CD4-positive, alpha-beta T cell treated with Interleukin-10 for 1 hour (primary cell): ENCODE measurements at places on chromosomes 1 and 21.
A peak's percentile ranks its signal among the peaks of the same experiment; 100 is the strongest.

GRCh38 chr1:99279525-99279924 is 15.2 kb downstream of the PLPPR4 start:
- no peak for DNase-seq

DNA sequence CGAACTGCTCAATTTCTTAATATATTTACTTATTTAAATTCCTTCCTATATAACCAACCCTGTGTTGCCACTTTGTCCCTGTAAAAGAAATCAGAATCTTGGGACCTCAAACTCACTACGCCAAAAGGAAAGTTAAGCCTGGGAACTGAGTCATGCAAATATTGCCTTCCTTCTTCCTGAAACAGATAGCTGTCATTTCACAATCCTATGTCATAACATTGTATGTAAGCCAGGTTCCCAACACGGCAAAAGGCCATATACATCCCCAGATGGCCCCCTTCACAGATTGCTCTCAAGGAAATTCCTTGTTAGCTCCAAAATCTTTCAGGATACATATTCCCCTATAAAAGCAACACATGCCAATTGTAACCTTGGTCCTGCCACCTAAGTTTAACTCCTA is 39.7 kb downstream of the C21orf91 start:
- DNase-seq, result no peak

GRCh38 chr1:75677443-75677842 is 47.1 kb upstream of the ACADM start:
- DNase-seq, result no peak

- no peak for DNase-seq
Observed at GRCh38 chr1:206097381-206097780, 19.8 kb downstream of the AVPR1B start.

- DNase-seq, result peak; percentile 39
Observed at GRCh38 chr1:203754455-203754864, 10.5 kb upstream of the LAX1 start.

DNA sequence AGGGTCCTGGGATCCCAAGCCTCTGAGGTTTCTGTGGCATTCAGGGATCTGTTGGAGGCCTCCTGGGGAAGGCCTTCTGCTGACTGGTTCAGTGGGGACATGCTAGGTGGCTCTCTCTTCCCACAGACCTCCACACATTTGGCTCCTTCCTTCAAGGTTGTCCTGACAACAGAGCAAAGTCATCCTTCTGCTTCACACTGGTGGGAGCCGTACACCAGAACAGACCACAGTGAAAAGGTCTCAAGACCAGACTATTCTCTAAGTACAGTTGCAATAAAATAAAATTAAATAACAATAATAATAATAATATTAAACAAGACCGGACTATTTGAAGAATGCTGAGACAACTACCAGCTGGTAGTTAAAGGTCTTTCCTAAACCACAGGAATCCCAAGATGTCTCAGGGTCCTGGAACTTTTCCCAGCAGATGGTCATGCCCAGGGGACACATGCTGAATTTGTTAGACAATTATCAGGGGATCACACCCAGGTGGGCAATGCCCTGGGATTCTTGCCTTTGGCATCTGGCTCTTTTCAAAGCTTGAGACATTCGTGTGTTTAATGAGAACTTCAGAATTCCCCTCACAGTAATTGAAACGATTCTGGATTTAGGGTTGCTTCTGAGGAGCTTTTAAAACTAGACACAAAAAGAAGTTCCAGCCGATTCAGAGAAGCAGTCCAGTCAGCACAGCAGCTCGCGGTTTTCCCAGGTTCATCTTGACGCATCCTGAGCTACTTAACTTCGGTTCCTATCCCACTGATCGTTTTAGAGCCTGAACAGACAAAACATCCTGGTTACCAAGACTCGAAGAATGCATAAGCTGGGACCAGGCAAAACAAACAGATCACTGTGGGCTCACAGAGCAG is 22.9 kb downstream of the HTR1D start:
- DNase-seq, result no peak

DNA sequence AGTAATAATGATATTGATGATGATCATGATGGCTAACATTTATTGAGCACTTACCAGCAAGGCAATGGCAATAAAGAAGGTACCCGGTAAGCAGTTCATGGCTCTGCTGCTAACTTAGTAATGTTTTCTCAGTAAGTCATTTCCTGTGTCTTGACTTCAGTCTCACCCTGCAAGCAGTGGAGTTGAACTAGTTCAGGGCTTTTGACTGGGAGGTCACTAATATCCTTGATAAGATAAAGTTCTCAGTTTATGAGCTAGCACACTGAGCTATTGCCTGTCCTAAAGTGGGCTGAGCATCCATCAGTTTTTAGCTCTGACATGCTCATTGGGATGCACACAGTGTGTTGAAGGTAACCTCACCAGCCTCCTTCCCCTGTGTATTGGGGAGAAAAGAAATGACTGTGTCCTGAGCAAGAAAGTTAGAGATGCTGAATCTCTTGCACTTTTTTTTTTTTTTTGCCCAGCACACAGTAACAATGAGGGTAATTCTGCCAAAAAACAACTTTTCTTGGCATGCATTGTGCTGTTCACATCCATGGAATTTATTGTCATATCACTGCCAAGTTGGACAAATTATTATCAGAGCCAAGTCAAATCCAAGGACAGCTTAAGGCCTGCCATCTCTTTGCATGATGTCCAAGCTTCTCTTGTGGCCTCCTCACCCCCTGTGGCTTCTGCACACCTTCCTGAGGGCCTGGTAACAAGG is 55.5 kb upstream of the GADD45A start:
- DNase-seq, result no peak

DNA sequence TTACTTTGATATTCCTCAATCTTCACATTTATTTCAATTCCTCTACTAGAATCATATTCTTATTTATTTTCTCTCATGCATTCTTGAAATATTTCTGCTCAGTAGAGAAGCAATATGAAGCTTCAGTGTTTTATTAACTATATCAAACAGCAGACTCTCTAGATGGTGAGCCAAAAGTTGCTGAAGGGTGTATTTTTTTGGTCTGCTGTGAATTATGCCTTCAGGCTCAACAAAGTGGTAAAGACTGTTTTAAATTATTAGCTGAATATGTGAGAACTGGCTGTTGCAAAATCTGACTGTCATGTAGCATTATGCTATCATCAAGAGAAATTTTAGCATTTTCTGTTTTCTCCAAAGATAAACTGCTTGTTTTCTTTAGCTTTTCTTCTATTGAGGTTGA is 24.9 kb upstream of the CDC42BPA start:
- no peak for DNase-seq

GRCh38 chr1:15916916-15917315 is 59.0 kb downstream of the ZBTB17 start:
- no peak for DNase-seq

GRCh38 chr1:38263438-38263837 is 216.8 kb upstream of the POU3F1 start:
- DNase-seq, result no peak

DNA sequence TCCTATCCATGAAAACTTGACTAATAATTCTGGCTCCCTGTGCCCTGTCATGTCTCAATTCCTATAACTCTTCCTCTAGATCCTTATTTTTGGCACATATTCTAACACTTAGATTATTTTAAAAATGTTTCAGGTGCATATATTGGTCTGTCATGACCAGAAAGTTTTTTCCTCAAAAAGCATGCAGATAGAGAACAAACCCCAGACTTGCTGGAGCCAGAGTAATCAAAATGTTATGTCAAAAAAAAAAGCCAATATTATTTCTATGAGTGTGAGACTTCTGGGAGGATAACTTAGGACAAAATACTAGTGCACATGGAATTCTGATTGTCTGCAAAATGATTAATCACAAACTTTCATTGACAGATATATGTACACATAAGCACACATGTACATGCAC is 135.1 kb upstream of the MROH9 start:
- DNase-seq, result no peak

GRCh38 chr1:206449565-206449964 is 20.7 kb upstream of the IKBKE start:
- no peak for DNase-seq

DNA sequence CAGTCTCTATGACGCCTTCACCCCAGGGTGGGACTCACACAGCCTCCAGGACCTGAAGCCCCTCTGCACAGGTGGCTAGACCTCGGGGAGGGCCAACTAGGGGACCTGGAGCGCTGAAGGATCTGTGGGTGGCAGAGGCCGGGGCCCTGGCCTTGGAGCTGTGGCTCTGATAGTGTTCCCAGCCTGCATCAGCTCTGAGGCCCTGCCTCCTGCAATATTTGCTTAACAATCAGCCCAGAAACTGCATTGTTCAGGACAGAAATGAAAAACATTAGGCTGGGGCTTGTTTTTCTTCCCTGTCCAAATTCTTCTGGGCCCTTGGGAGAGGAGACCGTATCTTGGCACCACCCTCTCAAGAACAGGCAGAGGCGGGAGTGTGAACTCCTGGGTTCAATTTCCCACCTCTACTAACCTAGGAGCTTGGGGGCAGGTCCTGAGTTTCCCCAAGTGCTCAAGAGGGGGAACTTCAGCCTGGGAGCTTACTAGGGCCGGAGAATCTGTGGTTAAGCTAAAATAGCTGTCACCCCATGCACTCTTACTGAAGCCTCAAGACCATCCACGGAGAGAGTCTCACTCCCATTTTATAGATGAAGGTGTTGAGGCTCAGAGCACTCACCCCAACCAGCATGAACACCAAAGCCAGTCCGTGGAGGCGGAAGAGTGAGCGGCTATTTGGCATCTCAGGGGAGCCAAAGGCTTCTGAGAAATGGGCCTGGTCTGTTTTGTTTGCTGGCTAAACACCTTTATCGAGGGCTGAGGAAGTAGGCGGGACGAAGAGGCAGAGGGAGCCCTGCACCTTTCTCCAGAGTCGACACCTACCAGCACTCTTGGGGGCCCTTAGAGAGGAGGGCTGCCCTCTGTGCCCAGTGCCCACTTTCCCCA is 18.8 kb upstream of the CASZ1 start:
- no peak for DNase-seq

- no peak for DNase-seq
Observed at GRCh38 chr1:47788761-47789160, 208.4 kb downstream of the TRABD2B start.

GRCh38 chr1:25796811-25797458 is 3.1 kb upstream of the SELENON start:
- peak; percentile 85 for DNase-seq

- no peak for DNase-seq
Observed at GRCh38 chr1:44071461-44071860, 40.2 kb upstream of the SLC6A9 start.

- no peak for DNase-seq
Observed at GRCh38 chr1:205598841-205599668, 32.8 kb downstream of the ELK4 start.

- no peak for DNase-seq
Observed at GRCh38 chr1:63679076-63679475, 85.9 kb downstream of the PGM1 start.

DNA sequence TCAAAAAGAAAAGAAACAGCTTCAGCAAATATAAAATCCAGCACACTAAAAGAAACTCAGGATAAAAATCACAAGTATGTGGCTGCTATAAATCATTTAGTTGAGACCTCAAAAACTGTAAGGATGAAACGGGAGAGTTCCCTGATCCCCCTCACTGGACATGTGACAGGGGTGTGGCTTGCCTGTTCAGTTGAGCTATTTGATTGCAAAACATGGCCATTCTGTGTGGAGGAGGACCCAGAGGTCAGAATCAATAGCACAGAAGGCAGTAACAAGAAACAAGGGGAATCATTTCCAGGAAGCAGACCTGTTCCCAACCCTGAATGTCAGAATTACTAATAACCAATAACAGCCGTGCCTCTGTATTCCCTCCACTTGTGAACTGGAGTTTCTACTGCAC is 27.9 kb downstream of the RBM11 start:
- no peak for DNase-seq

GRCh38 chr21:35358008-35358407 is 308.9 kb upstream of the RUNX1 start:
- no peak for DNase-seq

DNA sequence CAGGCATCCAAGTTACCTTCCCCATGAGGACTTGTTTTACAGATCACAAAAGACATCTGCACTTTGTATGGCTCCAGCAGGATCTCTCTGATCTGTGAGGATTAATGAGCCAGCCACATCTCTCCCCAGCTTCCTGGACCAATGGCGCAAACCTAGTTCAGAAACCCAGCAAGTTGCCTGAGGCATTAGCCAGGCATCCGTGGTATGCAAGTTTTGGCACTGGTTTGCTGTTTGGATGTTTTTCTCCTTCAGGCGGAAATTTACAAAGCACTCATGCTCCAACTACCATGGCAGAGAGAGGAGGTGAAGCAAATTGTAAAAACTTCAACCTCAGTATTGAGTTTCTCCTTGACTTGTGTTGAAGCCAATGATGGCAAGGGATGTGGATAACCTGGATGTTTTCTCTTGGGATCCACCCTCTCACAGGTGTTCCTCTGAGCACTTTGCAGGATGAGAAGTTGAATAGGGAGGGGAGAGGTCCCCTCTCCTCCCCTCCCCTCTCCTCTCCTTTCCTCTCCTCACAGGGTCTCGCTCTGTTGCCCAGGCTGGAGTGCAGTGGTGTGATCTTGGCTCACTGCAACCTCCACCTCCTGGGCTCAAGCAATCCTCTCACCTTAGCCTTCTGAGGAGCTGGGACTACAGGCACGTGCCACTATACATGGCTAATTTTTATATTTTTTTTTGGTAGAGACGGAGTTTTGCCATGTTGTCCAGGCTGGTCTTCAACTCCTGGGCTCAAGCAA is 25.6 kb upstream of the ENO1 start:
- no peak for DNase-seq

GRCh38 chr1:54809496-54810074 is 8.5 kb upstream of the TTC22 start:
- no peak for DNase-seq

DNA sequence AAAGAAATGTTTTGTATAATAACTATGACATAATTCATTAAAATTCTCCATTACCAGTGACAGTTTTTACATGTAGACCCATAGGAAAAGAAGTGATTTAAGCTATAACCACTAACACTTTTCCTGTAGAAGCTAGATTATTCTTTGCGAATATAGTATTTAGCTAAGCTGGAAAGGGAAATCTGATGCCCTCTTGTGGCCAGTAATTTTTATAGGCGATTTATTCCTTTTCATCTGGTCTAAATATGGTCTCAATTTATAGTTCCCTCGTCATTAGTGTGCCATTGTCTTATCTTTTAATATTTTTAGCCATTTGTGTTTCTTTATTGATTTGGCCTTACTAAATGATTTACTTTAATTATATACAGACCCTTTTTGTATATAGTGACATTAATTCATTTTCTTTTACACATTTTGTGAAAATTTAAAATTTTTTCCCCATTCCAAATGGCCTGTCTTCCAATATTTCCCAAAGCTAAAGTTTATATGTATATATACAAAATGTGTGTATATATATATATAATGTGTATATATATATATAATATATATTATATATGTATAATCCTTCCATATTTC is 26.7 kb downstream of the BTG3 start:
- DNase-seq, result peak; percentile 62
